ENCODE measurements at places on chromosomes 6 and 20. TPM values are rescaled to one million over a fixed set of nuclear protein-coding genes. Genes with fewer than 3 reads are reported as not detected.
A peak's percentile ranks its signal among the peaks of the same experiment; 100 is the strongest.

- peak; percentile 75 for DNase-seq
- H3K36me3 ChIP-seq, result no peaks in the 10 kb centered on the region
- peaks cover 32% of the 10 kb centered on the region for H3K4me1 ChIP-seq
- H3K4me3 ChIP-seq, result no peak overlapping the region
Measured at GRCh38 chr20:330233-331149, 5.1 kb downstream of the SOX12 start.

DNA sequence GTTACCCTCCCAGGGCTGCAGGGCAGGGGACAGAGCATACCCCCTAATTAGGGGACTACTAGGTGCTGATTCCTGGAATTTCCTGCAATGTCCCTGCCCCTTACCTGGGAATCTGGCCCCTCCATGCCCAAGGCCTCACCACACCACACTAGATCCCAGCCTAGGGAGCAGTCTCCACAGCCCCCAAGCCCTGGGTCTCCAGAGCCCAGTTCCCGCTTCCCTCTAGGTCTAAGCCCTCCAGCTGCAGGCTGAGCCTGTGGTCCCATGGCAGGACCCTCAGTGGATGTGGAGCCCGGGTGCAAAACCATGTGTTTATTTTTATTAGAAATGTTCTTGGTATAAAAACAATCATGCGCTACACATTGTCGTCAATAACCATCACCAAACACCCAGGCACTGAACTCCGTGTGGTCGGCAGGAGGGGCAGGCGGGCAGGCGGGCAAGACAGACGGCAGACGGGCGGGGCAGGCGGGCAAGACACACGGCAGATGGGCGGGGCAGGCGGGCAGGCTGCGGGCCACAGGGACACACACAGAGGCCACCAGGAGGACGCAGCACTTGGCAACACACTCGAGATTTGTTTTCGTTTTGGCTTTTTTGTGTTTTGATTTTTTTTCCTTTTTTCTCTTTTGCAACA is 124.2 kb downstream of the GRM4 start:
- H3K4me3 ChIP-seq, result no peak overlapping the region
- H3K27me3 ChIP-seq, result peaks cover 37% of the 10 kb centered on the region
- DNase-seq, result no peak

DNA sequence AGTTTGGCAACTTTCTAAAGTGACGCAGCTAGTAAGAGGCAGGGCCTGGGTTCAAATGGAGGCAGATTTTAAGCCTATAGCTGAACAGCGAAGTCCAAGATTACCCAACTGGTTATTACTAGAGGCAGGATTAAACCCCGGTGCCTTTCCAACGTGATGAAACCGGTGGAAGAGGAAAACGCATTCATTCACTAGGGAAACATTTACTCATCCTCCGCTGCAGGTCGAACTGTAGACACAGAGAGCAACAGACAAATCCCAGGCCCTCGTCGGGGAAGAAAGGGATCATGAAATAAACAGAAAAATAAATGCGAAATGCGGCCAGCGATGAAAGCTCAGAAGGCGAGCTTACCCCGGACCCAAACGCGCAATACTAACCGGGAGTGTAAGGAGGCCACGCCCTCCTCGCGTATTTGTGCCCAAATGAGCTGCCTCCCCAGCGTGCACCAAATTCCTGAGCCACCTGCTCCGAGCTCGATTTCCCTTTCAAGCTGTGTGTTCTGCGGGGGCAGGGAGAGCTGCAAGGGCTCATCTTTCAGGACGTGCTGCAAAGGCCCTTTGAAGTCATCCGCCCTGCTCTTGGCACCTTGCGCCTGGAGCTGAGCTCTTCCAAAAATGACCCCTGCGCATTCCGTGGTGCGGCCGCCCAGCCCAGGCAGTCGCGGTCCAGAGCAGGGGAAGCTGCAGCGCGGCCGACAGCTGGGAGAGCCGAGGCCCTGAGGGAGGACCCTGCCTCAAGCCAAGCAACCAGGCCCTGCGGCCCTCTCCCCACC is 46.9 kb downstream of the PDYN start:
- peak; percentile 55 for DNase-seq
- H3K27ac ChIP-seq, result peak overlapping the region; percentile 39
- H3K36me3 ChIP-seq, result no peaks in the 10 kb centered on the region
- H3K4me1 ChIP-seq, result peaks cover 82% of the 10 kb centered on the region
- no peak overlapping the region for H3K4me3 ChIP-seq
- H3K27me3 ChIP-seq, result no peaks in the 10 kb centered on the region

DNA sequence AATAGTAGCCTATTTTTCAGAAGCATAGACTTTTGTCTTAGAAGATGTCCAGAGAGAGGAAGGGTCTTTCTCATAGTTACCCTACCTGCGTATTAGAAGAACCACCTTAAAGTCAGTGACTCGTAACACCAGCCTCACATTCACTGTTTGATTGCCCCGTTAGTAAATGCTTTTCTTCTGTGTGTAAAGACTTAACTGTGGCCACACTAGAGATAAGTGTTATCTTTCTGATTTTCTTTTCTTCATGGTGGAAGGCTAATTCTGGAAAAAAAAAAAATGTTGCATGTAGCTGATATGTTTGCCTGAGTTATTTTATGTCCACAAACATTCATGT is 83.9 kb downstream of the SAMD3 start:
- H3K4me3 ChIP-seq, result no peak overlapping the region
- no peaks in the 10 kb centered on the region for H3K36me3 ChIP-seq
- no peak overlapping the region for H3K27ac ChIP-seq
- no peaks in the 10 kb centered on the region for H3K27me3 ChIP-seq
- DNase-seq, result no peak
- no peaks in the 10 kb centered on the region for H3K4me1 ChIP-seq

- H3K27ac ChIP-seq, result no peak overlapping the region
- H3K36me3 ChIP-seq, result peaks cover 44% of the 10 kb centered on the region
- no peaks in the 10 kb centered on the region for H3K27me3 ChIP-seq
- H3K4me1 ChIP-seq, result peaks cover 31% of the 10 kb centered on the region
Measured at GRCh38 chr6:160010067-160010466, 41.2 kb downstream of the IGF2R start.

DNA sequence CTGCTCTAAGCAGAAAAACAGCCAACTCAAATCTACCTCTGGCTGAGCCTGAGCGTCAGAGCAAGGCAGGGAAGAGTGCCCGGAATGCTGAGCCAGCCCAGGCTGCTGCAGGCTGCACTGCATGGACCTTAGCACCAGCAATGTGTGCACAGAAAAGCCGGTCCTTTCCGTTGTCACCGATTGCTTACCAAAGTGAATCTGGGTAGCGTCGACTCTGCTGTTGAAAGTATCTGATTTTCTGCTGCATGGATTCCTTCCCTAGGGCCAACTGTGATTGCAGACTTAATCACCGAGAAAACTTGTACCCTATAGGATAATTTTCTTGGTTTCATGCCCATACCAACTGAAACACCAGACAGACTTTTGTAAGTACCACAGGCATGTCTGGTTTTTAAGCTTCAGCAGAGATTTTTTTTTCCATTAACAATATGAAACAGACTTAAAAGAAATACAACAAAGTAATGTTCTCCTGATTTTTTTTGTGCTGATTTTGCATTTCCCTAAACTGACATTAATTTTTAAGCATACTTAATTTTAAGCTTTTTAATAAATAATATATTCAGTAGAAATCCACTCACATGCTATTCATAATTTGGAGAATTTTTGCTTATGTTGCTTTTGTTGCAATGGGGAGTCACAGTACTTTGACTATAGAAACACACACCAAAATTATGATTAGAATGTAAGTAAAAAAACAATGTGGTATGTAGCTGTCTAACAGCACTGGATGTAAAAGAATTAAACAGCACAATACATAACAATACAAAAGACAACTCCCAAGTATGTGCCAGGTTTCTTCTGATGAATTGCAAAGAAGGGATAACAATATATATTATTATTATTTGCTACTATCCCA is 218.0 kb downstream of the THBS2 start:
- H3K4me1 ChIP-seq, result no peaks in the 10 kb centered on the region
- no peaks in the 10 kb centered on the region for H3K36me3 ChIP-seq
- DNase-seq, result no peak
- H3K4me3 ChIP-seq, result no peak overlapping the region
- H3K27ac ChIP-seq, result peak overlapping the region; percentile 22

DNA sequence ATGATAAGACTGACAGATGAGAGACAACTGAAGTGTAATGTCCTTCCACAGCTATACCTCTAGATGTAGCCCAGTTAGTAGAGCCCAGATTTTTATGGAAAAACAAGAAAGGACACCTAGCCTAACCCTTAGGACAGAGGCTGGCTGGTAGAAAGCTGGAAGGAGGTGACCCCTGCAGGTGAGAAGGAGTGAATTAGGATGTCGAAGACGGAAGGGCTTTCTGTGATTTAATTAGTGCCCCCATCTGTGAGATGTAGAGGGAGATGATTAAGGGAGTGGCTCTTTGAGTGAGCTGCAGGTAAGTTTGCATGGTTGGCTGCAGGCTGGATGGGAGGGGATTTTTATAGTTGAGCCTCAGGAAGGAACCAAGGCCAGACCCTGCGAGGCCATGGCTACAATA is 82.8 kb downstream of the GFRA4 start:
- no peak for DNase-seq
- no peaks in the 10 kb centered on the region for H3K27me3 ChIP-seq
- no peaks in the 10 kb centered on the region for H3K4me1 ChIP-seq
- no peak overlapping the region for H3K4me3 ChIP-seq

DNA sequence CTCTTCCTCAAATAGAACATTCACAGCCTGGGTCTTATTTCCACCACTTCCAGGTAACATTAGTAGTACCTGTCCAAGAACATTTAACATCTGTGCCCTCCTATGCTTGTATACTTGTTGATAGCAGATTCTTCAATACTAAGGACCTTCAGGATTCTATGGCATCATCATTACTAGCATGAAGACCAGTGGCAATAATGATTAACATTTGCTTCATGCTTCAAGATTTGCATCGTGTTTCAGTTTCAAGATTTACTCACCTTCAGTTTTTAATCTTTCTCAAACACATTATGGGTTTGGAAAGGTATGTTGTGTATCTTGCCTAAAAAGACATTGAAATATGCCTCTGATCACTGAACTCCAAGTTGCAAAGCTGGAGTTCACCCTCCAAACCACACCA is 412.8 kb upstream of the NRSN1 start:
- H3K4me1 ChIP-seq, result no peaks in the 10 kb centered on the region
- H3K27ac ChIP-seq, result no peak overlapping the region
- H3K4me3 ChIP-seq, result no peak overlapping the region
- H3K36me3 ChIP-seq, result no peaks in the 10 kb centered on the region

- no peaks in the 10 kb centered on the region for H3K4me1 ChIP-seq
- no peaks in the 10 kb centered on the region for H3K27me3 ChIP-seq
- no peak overlapping the region for H3K4me3 ChIP-seq
- H3K27ac ChIP-seq, result no peak overlapping the region
- H3K36me3 ChIP-seq, result no peaks in the 10 kb centered on the region
Measured at GRCh38 chr20:58992911-58993310, 11.9 kb downstream of the NELFCD start.

GRCh38 chr20:45336530-45337366 is 11.5 kb downstream of the SDC4 start:
- no peaks in the 10 kb centered on the region for H3K27me3 ChIP-seq
- no peak for DNase-seq
- H3K27ac ChIP-seq, result peak overlapping the region; percentile 33
- no peak overlapping the region for H3K4me3 ChIP-seq
- H3K36me3 ChIP-seq, result peaks cover 60% of the 10 kb centered on the region

DNA sequence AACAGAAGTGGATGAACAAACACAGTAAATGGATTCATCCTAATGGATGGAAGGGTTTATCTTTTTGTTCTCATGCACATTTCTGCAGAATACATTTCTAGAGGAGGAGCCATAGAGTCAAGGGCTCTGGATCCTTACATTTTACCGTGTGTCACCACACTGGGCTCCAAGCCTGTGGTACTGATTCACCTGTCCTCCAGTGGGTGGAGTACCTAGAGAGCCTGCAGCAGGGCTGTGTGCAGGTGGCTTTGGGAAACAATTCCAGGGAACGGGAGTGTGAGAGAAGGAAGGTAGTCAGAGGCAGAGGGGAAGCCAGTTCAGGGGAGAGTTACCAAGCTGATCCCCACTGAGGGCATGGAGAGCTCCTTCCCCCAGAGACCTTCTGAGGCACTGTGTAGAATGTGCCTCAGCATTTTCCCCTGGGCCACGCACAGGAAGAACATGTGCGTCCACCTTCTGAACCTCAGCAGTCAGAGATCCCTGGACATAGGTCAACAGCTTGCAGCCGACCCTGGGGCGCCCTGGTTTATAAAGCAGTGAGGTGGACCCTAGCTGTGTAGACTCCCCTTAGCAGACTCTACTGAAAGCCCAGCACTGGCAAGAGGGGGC is 85.3 kb upstream of the SLC22A23 start:
- no peak for DNase-seq
- H3K27me3 ChIP-seq, result no peaks in the 10 kb centered on the region
- no peaks in the 10 kb centered on the region for H3K4me1 ChIP-seq
- H3K4me3 ChIP-seq, result no peak overlapping the region
- H3K36me3 ChIP-seq, result no peaks in the 10 kb centered on the region

DNA sequence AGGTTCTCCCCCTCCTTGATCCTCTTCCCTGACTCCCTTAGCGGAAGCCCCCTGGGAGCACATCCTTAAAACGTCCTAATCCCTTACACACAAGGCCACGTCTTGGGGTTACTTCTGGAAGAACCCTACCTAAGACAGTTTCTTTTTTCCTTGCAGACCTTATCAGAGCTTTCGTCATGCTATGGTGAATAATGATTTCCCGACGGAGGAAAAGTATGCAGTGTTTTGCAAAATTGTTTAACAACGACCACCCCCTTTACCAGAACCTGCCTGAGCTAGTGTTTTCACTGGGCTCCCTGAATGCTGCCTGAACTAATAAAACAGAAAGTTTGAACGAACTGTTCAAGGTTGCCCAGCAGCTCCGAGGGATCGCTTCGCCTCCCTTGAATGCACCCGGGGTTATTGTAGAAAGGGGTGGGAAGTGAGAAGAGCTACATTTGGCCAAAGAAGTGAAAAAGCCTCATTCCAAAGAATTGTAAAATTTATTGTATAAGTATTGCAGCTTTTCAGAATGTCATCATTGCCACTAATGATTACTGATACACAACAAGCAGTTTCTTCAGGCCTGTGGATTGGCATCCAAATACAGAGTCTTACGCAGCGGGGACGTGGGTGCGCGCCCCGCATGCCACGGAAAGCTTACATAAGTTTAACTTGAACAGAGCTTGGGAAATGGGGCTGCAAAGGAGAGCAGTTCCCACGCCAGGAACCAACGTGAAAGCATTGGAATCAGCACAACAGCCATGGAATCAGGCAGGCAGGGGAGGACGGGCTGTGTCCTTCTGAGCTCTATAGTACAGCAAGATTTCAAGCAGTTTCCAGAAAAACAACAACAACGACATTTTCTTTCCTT is 27.9 kb upstream of the ZBP1 start:
- no peak overlapping the region for H3K4me3 ChIP-seq
- H3K4me1 ChIP-seq, result no peaks in the 10 kb centered on the region
- H3K27ac ChIP-seq, result no peak overlapping the region
- no peak for DNase-seq

- no peak overlapping the region for H3K4me3 ChIP-seq
- H3K4me1 ChIP-seq, result peaks cover 6% of the 10 kb centered on the region
- H3K27me3 ChIP-seq, result peaks cover 9% of the 10 kb centered on the region
- no peak overlapping the region for H3K27ac ChIP-seq
Measured at GRCh38 chr20:43385914-43386313, 71.8 kb upstream of the SRSF6 start.

- H3K27me3 ChIP-seq, result no peaks in the 10 kb centered on the region
- H3K4me3 ChIP-seq, result no peak overlapping the region
- peaks cover 4% of the 10 kb centered on the region for H3K36me3 ChIP-seq
- H3K27ac ChIP-seq, result peak overlapping the region; percentile 38
Measured at GRCh38 chr6:144181639-144182038, 31.3 kb downstream of the STX11 start.

GRCh38 chr6:16277101-16277981 is 39.0 kb downstream of the GMPR start:
- no peaks in the 10 kb centered on the region for H3K27me3 ChIP-seq
- DNase-seq, result peak; percentile 37
- peaks cover 3% of the 10 kb centered on the region for H3K4me1 ChIP-seq
- H3K36me3 ChIP-seq, result no peaks in the 10 kb centered on the region
- no peak overlapping the region for H3K27ac ChIP-seq
- H3K4me3 ChIP-seq, result no peak overlapping the region

Gene SOBP
- 6.5 TPM for total RNA-seq

Gene SSTR4
- not detected for total RNA-seq
